ENCODE measurements at places on chromosomes 7 and 10.

- DNase-seq, result no peak
Observed at GRCh38 chr10:26650406-26650805, 47.1 kb upstream of the PDSS1 start.

- DNase-seq, result no peak
Observed at GRCh38 chr7:17679458-17679857, 260.8 kb downstream of the SNX13 start.

DNA sequence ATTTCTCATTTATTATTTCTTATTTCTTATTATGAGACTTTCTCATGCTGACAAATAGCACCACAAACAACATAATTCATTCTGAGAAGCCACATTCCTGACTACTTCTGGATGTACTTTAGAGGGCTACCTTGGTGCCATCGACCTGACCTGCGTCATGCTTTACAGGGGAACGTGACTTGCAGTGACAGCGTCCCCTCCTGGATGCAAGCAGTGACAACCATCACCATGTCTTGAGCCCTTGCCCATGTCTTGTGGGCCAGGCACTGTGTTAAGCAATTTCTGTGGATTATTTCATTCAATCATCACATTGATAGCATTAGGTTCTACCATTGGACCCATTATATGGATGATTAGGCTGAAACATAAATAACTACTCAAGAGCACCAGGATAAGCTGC lies 137.0 kb downstream of the ANK3 start:
- no peak for DNase-seq

- DNase-seq, result no peak
Observed at GRCh38 chr7:4607311-4607729, 74.8 kb upstream of the FOXK1 start.

DNA sequence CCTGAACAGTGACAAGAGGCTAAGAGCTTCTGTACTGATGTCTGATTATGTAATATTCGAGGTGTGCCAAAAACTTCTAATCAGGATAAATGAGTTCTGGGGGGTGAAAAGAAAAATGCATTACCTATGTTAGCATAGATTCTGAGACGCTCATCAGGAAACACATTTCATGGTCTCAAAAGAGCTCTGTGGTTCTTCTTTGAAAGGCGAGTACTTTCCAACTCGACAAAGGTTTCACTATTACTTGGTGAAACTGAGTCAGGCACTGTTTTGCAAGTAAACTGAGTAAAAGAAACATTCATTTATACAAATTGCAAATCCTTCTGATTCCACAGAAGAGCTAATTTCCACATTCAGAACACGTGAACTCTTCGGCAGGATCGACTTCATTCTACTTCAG lies 523.2 kb downstream of the GATA3 start:
- no peak for DNase-seq
